ENCODE measurements at places on chromosomes 11 and 22. TPM values are rescaled to one million over a fixed set of nuclear protein-coding genes. Genes with fewer than 3 reads are reported as not detected.

- DNase-seq: no peak
These were observed 21.5 kb upstream of the WT1 start for GRCh38 chr11:32456864-32457263.

The MTA2 gene
- 34.1 TPM for total RNA-seq

The BCL2L13 gene
- total RNA-seq: 95.9 TPM

DNA sequence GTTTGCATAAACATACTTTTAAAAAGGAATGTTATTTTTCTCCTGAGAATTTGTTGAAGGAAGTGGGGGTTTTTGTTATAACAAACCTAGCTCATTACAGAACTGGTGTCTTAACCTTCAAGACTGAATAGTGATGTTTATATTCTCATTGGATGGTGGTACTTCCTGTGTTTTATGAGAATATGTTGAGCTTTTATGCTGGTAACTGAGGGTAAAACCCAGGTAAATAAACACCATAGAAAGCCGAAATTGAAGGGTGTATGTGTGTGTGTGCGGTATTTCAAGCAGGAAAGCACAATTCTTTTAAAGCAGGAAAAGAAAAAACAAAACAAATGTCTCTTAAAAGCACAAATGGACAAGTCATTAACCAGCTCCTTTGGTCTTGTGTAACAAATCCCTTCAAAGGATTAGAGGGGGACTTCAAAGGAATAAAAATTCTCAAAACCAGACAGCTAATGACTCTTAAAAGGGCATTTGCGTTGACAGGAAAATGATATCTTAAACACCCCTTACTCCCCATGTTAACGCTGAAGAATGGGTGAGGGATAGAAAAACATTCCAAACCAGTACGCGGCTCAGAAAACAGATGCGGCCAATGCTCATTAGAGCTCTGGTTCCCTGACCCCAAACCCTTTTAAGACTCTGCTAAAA lies 23.8 kb downstream of the LMO2 start:
- no peak for DNase-seq

DNA sequence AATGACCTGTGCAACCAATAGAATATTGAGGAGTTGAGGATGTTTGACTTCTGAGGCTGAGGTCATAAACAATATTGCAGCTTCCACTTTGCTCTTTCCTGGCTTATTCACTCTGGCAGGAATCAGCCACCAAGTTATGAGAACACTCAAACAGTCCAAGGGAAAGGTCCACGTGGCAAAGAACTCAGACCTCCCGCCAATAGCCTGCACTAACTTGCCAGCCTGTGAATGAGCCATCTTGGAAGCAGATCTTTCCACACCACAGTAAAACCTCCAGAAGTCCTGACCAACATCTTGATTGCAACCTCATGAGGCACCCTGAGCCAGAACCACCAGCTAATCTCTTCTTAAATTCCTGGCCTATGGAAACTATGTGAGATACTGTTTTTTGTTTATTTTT lies 22.7 kb upstream of the PICALM start:
- DNase-seq: no peak

DNA sequence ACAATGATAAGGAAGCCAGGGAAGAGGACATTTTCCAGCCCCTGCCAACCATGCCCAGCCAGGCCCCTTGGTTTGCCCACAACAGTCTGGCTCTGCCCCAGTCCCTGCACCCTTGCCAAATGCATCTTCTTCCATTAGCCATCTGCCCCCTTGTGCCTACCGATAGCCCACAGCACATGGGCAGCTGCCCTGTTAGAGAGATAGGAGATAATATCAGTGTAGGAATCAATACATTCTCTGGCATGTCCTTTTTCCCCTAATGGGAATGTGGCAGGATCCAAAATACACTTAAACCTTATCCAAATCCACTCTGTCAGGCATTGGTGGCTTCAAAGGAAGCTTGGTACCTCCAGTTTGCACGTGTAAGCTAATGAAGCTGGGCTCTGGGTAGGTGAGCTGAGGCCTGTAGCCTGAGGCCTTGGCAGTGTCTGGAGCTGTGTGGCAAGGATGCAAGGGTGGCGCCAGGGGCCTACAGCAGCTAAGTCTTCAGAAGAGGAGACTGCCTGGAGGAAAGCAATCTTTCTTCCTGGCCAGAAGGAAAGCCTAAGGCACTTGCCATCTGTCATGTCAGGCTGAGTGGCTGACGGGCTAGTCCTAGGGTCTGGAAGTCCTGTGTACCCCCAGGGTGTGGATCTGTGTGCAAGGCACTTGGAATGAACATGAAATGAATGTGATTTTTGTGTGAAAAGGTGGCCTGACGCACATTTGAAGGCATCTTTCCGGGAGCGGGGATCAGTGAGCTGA lies 164.2 kb upstream of the TBCEL start:
- no peak for DNase-seq

The CCDC81 gene
- 0.22 TPM for total RNA-seq

DNA sequence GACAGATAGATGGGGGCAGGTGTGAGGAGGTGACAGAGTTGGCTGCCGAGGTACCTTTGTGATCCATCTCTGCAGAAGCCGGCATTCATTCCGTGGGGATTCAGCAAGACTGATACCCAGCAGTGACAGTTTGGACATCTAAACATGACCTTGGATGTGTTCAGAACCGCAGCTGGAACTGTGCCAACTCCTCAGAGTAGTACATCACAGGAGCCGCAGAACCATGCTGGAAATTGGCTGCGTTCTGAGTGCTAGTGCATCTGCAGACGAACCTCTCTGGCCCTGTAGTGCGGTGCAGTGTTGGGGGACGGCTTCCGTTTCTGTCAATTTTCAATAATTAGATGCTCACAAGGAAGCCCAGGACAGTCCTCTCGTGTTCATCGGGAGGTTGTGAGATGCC lies 772.1 kb downstream of the NTM start:
- DNase-seq: no peak

DNA sequence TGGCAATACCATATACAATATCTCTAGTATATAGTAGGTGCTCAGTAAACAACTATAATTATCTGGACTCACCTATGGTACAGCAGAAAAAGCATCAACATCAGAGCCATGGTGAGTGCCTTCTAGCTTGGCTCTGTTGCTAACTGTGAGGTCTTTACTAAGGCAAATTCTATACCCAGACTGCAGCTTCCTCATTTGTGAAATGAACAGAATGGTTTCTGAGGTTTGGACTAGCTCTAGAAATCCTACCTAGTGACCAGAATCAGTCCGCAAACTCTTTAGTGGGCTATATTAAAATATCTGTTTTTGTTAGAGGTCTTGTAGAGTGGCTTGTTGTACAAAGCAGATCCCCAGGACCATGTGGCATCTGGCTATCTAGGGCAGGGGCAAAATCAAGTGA lies 3.7 kb downstream of the MS4A1 start:
- DNase-seq: no peak

DNA sequence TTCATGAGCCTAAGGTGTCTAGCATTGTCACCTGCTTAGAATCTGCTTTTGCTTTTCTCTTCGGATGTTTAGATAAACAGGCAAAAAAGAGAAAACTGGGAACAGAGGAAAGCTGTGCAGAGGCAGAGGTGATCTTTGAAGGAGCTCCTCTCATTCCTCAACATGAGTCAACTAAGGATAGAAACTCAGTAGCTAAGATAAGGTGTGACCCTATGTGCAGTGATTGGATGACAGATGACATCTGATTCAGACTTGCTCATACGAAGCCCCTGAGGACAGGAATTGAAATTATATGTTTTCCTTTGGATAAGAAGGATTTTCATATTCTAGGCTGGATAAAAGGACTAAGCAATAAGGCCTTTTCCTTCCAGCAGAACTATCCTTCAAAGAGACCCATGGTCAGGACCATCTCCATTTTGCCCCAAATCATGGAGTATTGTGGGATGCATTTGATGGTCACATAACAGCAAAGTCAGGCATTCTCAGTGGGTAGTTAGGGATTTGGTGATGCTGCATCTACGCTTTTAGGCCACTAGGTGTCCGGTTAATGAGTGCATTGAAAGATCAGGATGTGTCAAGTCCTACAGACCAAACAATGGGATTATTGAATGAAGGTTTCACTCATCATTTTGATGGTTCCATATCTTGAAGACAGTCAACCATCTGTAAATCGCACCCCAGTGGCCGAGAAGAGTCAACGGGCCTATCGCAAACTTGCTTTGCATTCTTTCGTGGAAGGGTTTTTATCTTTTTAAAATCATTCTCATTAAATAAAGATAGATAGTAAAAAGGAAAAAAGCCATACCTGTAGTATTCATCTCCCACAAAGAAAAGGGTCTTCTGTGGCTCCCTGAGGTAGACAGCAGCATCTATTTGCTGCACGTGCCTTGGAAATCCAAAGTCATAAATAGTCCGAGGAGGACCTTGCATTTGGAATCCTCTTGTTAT lies 32.2 kb downstream of the MMP20 start:
- no peak for DNase-seq

- no peak for DNase-seq
These were observed 457 bp downstream of the SSTR3 start for GRCh38 chr22:37211866-37212173.

- DNase-seq: no peak
These were observed 856.6 kb downstream of the METTL15 start for GRCh38 chr11:28964811-28965210.

- DNase-seq: peak; percentile 55
These were observed 4.5 kb upstream of the MUC5B start for GRCh38 chr11:1218256-1218787.

DNA sequence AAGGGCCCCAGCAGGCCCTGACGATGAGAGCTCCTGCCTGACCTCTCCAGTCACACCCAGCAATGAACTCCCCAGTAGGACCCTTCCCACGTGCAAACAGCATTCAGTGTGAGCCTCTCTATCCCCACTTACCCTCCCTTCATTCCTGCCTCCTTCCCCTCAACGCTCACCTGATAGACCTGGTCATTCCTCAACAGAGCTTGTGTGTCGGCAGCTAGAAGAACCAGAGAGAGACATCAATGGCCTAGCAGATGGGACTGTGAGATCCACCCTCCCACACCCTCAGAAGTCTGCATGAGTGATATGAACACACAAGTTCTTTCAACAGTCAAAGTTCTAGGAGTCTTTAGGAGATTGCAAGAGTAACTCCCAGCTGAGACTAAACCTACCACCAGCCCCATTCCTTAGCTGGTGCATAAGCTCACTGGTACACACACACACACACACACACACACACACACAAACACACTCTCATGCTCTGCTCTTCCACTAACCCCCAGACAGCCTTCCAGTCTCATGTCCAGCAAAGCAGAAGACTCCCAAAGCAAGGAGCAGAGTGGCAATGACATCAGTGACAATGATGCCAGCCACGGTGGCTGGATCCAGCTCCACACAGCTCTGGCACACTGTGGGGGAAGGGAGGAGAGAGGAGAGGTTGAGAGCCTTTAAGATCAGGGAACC lies 3.1 kb downstream of the CD3D start:
- no peak for DNase-seq

The EML3 gene
- 16.4 TPM for total RNA-seq

- DNase-seq: peak; percentile 91
These were observed 1.5 kb downstream of the TCIRG1 start for GRCh38 chr11:68040101-68040956.

- DNase-seq: no peak
These were observed 1.4 kb upstream of the DGAT2 start for GRCh38 chr11:75767228-75767572.

GRCh38 chr22:42340829-42341383 lies 70.5 kb upstream of the TCF20 start:
- DNase-seq: no peak

DNA sequence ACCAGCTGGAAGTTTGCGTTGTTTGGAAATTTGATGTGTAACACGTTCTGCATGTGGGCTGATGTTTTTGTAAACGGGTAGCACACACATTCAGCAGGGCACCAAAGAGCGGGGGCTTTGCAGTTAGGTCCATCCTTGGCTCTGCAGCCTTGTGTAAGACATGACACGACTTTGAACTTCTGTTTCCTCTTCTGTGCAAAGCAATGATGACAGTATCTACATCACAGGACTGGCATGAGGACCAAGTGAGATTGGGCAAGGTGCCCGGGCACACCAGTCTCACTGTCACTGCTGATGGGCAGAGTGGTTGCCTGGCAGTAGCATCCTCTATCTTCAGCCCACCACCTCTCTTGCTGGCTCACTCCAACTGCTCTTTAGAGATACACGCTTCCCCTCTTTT lies 3.3 kb downstream of the TCN2 start:
- DNase-seq: peak; percentile 80

DNA sequence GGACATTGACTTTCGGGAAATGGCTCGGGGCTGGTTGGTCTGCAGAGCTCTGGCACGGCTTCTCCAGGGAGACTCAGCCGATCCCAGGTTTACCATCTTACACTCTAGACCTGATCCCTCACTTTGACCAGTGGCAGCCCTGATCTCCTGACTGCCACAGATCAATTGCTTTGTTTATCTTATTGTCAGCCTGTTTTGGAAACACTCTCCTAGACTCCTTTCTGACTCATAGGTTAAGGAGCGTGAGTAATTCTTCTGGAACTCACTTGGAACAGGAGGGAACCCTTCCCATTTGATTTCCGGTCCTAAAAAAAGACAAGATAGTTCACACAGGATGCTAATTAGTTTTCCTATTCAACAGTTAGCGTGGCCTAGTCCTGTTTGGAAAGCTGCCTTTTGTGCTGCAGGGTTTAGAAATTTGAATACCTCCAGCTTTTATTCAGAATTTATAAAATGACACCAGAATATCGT lies 16.0 kb upstream of the BMAL1 start:
- DNase-seq: no peak

The BBS1 gene
- 20.9 TPM for total RNA-seq

The CHRM1 gene
- total RNA-seq: not detected

GRCh38 chr11:133072378-133072777 lies 459.9 kb downstream of the OPCML start:
- no peak for DNase-seq

DNA sequence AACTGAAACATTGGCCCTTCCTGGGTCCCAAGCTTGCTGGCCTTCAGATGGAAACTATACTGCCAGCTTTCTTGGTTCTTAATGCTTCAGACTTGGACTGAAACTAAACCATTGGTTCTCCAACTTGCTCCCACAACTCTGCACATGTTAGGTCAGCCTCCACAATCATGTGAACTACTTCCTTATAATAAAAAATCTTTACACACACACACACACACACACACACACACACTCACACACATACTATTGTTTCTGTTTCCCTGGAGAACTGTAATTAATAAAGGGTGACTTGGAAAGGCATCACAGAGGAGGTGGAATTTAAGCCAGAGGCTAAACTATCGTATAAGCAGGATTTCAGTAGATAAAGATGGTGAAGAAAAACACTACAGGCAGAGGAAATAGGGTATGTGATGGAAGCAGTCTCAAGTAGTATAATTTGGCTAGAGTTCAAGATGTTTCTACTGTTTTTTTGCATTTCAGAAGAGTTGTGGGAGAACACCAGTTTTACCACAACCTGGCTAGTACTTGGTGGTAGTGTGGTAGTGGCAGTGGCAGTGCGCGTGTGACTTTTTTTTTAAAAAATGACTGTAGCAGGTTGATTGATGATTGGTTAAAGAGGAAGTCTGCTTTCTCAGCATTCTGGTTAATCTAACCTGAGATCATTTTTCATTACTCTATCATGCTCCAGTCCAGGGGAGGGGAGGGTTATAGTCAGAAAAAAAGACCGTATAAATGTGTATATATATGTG lies 70.1 kb downstream of the PDE3B start:
- no peak for DNase-seq

GRCh38 chr11:120336641-120337354 lies 585 bp downstream of the ARHGEF12 start:
- peak; percentile 77 for DNase-seq

GRCh38 chr11:103947546-103947919 lies 88.9 kb upstream of the DDI1 start:
- no peak for DNase-seq

- no peak for DNase-seq
These were observed 2.8 kb upstream of the DBX1 start for GRCh38 chr11:20162824-20163782.

The LINC01488 gene
- total RNA-seq: 0.08 TPM

The TRIM49 gene
- total RNA-seq: not detected

- DNase-seq: no peak
These were observed 6.7 kb upstream of the RTN4RL2 start for GRCh38 chr11:57453543-57454177.

Data from Right ventricle myocardium inferior (tissue), 1 donor.